Activated CD8-positive, alpha-beta memory T cell treated with anti-CD3 and anti-CD28 coated beads for 48 hours (primary cell): ENCODE measurements at places on chromosomes 1 and 21.

- no peak for DNase-seq
Observed at GRCh38 chr21:45110873-45111624, 36.7 kb downstream of the ADARB1 start.

GRCh38 chr21:22346576-22346975 is 1348.4 kb downstream of the NCAM2 start:
- DNase-seq = no peak

- no peak for DNase-seq
Observed at GRCh38 chr1:153888533-153888932, 34.2 kb downstream of the GATAD2B start.

- no peak for DNase-seq
Observed at GRCh38 chr1:176885751-176886150, 278.8 kb downstream of the ASTN1 start.

DNA sequence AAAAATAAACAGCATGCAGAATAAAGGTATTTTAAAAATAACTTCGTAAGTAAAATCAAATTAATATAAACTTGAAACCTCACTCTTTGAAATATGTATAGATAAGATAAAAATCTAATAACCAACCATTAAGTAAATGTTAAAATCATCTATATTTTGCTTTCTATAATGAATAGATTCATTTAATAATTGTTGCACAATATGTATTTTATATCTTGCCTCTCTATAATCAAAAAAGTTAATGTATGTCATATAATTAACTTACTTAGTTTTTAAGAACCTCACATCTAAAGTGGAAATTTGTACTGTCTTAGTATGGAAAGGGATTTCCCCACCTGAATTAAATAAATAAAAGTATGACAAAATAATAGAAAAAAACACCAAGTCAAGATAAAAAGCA is 42.4 kb upstream of the RBM34 start:
- DNase-seq = no peak

DNA sequence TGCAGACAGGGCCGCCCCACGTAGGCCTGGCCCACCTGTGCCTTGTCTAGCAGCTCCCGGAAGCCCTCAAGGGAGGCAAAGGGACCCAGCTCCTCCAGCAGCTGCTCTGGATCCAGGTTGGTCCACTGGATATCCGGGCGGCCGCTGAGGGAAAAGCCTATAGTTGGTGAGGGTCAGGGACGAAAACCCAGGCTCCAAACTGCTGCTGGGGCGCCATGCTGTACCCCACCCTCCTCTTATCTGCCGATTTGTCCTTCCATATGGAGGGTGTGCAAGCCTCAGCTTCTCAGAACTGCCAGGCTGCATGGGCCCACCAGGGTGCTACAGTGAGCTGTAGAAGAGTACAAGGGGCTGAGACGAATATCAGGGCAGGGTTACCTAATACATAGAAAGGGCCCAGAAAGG is 12.2 kb downstream of the PTCH2 start:
- DNase-seq = no peak

DNA sequence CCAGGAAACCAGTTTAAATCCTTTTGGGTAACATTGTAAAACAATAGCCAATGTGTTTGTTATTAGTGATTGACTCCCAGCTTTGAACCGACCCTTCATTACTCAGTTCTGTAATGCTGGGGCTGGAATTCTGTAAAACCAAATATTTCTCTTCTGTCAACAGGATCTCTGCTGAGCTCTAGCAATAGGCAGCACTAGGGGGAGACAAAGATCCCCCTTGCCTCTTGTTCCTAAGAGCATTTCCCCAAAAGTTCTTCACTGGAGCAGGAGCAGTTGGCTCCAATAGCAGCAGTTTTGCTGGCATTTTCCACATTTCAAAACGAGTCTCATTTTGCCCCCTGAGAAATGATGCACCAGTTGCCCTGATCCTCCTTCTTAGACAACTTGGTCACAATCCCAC is 1671.1 kb downstream of the MRPL39 start:
- no peak for DNase-seq

DNA sequence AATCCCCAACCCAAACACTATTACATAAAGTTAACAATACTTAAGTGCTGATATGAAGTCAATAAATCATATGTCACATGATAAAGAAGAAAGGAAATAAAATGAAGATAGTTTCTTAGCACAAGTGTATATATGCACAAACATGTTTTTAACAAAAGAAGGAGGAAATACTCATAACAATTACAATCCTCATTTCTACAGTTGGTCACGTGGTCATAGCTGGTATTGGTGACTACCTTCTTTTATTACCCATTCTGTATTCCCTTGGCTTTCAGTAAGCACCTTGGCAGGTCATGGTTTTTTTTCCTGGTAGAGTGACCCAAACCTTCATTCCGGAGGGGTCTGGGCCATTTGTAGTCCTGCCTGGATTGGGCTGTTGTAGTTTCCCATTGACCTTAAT is 137.1 kb upstream of the KCND3 start:
- DNase-seq = no peak

DNA sequence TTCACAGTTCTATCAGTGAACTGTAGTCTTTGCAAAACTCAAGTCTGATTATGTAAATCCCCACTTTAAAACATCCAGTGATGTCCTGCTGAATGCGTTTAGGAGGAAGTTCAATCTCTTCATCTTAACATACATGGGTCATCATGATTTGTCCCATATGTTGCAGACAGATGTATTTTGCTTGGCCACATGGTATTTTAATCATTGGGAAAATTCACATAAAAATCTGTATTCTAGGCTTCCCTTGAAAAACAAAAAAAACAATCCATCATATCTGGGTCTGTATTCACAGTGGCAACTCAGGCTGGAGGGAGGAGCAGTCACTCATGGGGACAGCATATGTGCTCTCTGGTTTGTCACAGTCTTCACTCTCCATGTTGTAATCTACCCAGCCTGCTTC is 44.8 kb upstream of the CDC7 start:
- DNase-seq = no peak

DNA sequence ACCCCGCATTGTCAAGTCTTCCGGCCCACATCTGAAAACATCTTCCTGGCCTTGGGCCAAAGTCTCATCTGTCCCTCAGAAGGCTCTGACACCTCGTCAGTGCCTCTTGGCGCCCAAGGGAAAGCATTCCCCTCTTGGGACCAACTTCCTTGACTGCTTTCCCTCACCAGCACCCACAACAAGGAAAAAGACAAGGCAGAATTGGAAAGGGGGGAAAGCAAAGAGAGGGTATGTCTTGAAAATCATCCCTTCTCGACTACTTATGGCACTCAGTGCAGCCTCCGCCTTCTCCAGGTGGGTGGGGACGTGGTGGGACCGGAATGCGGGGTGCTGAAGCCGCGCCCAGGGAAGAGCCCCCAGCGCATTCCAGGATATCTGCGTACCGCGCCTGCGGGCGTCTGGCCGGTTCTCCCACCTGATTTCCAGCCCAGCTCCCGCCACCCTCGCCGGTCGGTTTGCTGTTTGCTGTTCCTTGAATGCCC is 554 bp upstream of the SLC39A1 start:
- no peak for DNase-seq

- no peak for DNase-seq
Observed at GRCh38 chr1:1974834-1975233, 28.8 kb downstream of the CFAP74 start.

- no peak for DNase-seq
Observed at GRCh38 chr1:12616709-12617373, 1.2 kb downstream of the DHRS3 start.

DNA sequence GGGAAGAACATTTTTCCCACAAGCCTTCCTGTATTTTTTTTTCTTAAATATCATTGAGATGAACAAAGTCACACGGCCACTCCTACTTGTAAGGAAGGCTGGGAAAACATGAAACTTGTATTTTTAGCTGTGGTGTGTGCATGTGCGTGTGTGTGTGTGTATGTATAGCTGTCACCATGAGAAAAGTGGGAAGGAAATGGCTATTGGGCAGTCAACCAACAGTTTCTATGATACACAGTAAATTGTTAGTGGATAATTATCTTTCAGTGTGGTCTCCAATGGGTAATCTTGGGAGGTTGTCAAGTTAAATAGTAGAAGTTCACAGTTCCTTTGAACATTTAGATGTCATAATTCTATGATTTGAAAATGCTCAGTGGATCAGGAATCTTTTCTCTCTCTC is 132.7 kb upstream of the USP24 start:
- no peak for DNase-seq

- DNase-seq = no peak
Observed at GRCh38 chr1:42975561-42976225, 17.0 kb upstream of the SLC2A1 start.

DNA sequence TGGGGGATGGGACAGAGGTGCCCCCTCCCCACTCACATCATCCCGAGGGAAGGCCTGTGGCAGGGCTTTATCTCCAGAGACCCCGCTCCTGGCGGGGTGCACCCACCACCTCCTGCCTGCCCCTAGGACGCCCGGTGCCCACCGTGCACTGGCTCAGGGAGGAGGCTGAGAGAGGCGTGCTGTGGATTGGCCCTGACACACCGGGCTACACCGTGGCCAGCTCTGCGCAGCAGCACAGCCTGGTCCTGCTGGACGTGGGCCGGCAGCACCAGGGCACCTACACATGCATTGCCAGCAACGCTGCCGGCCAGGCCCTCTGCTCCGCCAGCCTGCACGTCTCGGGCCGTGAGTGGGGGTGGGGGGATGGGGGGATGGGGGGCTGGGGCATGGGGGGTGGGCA is 71.7 kb downstream of the TRIM11 start:
- no peak for DNase-seq

DNA sequence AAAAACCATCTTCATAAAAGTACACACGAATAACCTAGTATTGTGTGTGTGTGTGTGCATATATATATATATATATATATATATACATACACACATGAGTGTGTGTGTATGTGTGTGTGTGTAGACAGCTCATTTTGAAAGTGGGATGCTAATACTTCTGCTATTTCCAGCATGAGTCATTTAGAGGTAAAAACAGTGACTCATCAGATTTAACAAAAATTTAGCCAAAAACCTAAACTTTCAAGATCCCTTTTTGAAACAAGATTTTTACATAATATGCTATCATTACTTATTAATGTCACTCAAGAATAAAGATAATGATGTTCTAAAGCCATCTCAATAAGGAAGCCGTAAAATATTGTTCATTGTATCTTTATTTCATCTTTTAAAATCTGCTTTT is 35.6 kb upstream of the ADGRL4 start:
- no peak for DNase-seq

DNA sequence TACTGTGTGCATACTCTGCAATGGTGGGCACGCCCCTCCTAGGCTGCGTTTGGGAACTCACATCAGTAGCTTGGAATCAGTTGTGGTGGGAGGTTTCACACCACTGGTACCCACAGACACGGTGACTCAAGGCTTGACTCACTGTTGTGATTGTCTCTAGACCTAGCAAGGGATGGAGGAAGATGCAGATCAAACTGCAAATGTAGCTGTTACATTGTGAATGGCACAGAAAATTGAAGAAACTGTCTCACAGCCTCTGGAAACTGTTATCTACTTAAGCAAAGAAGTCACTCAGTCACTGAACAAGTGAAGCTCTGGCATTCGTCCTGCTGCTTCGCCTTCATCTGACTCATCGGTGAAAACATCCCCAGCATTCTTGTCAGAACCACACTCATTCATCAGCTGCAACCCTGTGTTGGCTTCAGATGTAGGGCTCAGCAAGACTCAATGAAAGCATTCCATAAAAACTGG is 59.5 kb downstream of the POFUT2 start:
- DNase-seq = peak; percentile 52

- no peak for DNase-seq
Observed at GRCh38 chr1:178258536-178258935, 164.6 kb downstream of the RASAL2 start.

- no peak for DNase-seq
Observed at GRCh38 chr1:21261551-21262292, 28.5 kb downstream of the ECE1 start.

DNA sequence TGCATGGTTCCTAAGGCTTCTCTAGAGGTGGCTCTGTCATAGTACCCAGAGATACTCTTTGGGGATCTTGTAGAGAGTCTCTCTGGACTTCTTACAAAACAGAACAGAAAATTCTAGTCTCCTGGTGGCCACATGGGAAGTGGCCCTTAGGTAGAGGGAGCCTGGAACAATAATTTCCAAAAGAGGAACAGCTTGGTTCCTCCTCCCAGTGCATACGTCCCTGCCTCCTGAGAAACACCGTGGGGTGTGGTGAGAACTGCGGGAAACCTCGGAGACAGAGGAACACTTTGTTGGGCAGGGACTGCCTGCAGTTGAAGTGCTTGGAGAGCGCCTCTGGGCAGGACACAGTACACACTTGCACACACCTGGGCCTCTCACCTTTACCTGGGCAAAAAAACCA is 38.8 kb upstream of the EPHA8 start:
- DNase-seq = no peak

GRCh38 chr1:145804235-145805045 is 19.5 kb downstream of the RNF115 start:
- no peak for DNase-seq

- no peak for DNase-seq
Observed at GRCh38 chr1:198599749-198600148, 39.1 kb upstream of the PTPRC start.

- no peak for DNase-seq
Observed at GRCh38 chr1:179055937-179056336, 25.9 kb upstream of the TOR3A start.

DNA sequence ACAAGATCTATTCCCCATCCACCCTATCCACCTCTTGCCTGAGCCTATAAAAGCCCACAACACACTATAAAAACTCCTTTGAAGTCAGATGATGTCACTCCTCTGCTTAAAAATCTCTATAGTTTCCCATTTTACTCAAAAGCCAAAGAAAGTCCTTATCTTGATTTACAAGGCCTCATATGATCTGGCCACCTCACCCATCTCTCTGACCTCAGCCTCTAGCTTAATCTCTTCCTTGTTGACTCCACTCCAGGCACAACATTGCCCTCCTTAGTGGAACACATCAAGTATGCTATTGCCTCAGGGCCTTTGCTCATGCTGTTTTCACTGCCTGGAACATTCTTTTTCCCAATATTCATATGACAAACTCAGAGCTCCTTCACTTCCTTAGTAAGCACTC is 33.3 kb downstream of the ZNF281 start:
- no peak for DNase-seq

DNA sequence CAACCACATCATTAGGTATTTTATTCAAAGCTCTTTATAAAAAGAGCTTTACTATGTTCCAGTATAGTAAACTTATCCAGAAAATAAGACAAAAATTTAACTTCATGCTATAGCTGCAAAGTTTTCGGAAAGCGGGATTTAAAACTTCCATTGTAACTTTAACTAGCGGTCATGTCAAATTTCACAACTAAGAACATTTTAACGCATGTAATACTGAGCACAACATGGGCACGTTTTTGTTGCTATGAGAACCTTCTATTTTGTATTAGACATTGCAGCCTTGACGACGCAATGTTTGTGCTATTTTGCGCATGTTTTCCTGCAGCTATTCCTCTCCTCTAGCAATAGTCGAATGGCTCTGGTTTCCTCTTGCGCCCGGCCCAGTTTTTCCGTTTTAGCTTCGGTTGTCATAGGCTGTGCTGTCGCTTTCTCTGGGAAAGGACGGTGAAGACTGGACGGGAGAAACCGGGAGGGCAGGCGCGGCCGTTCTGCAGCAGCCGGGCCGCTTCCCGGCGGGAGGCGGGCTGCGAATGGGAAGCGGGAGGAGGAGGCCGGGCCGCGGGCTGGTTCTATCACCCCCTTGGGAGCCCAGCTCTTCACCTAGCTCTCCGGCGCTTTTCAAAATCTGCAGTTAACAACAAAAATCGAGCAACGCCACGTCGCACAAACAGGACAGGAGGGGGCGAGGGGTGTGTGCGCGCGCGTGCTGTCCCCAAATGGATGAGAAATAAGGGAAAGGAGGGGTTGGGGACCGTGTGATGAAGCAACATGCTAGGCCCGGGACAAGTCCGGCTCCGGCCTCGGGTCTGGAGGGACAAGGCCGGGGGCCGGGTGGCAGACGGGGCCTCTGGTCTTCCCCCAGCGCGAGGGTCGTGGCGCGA is 105.3 kb upstream of the HNRNPU start:
- DNase-seq = peak; percentile 27
